ENCODE measurements at places on chromosomes 1 and 21. TPM values are rescaled to one million over a fixed set of nuclear protein-coding genes. Genes with fewer than 3 reads are reported as not detected.

PRAMEF7 gene
- polyA plus RNA-seq, result not detected

CD5L gene
- not detected for polyA plus RNA-seq

CYB561D1 gene
- 5.4 TPM for polyA plus RNA-seq

IVL gene
- polyA plus RNA-seq, result 0.86 TPM

CRNN gene
- not detected for polyA plus RNA-seq

PTPRF gene
- polyA plus RNA-seq, result 67.6 TPM

OPRD1 gene
- 0.07 TPM for polyA plus RNA-seq

PAQR6 gene
- polyA plus RNA-seq, result 2.4 TPM

PRR9 gene
- polyA plus RNA-seq, result not detected

AMY1A gene
- polyA plus RNA-seq, result not detected

SPRR5 gene
- not detected for polyA plus RNA-seq

Measured in SK-N-SH (cell line).